ENCODE measurements at places on chromosomes 4 and X. TPM values are rescaled to one million over a fixed set of nuclear protein-coding genes. Genes with fewer than 3 reads are reported as not detected.

The CDKL5 gene
- 5.7 TPM for total RNA-seq

The DCAF8L1 gene
- total RNA-seq = not detected

The PDLIM5 gene
- 99.0 TPM for total RNA-seq

The ADGRL3 gene
- 0.14 TPM for total RNA-seq

The PABPC1L2A gene
- not detected for total RNA-seq

- no peak for DNase-seq
Observed at GRCh38 chr4:147610686-147611085, 6.5 kb upstream of the TMEM184C start.

The RAB41 gene
- not detected for total RNA-seq

DNA sequence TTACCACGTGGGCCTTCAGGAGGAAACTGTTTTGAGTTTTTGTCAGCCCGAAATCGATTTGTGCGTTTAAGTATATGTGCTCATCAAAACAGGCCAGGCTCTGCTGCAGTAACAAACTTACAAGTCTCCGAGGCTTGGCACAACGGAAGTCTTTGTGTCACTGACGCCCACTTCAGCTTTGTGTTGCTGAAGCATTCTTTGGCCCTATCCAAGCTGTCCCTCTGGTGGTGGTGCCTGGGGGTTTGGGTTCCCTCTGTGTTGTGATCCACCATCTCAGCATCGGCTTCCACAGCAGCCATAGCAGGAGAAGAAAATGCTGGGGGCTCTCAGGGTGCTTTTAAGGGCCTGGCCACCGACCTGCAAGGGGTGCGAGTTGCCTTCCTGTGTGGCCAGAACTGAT lies 176.4 kb downstream of the PTTG2 start:
- no peak for DNase-seq

DNA sequence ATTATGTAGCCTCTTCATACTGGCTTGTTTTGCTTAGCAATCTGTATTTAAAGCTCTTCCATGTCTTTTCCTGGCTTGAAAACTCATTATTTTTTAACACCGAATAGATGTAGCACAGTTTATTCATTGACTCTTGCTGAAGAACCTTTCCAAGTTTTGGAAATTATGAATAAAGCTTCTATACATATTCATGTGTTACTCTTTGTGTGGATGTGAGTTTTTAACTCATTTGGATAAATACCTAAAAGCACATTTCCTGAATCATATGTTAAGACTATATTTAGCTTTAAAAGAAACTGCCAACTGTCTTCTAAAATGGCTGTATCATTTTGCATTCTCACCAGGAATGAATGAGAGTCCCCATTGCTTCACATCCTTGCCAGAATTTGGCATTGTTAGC lies 2061.7 kb upstream of the AGA start:
- DNase-seq = no peak

DNA sequence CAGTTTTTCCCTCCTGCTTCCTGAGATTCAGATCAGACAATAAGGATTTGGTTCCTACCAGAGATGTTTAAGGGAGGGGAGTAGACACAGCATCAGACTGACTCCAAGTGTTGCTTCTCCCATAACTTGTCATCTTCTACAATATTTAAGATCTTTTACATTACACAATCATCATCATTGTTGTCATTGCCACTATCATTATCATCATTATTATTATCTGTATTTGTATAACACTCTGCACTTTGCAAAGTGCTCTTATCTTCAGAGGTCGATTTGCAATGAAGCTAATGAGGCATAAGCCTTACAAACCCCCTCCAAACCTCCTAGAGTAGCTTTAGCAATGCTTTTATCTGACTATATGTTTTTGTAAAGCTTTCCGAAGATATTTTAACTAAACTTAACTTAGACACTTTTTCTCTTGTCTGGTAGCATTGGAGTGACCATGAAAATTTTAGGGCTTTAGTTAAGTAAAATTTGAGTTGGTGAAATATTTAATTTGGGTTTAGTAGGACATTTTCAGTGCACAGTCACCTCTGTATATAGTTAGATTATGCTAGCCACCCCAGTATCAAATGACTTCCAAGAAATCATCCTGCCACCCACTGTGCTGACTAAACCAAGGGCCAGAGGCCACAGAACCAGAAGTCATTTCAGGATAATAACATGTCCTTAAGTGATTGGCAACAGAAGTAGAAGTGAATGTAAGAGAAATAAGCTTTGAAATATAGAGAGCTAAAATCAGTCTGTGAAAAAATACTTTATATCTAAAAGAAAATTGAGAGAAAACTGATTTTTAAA lies 124.2 kb upstream of the NRK start:
- DNase-seq = no peak

DNA sequence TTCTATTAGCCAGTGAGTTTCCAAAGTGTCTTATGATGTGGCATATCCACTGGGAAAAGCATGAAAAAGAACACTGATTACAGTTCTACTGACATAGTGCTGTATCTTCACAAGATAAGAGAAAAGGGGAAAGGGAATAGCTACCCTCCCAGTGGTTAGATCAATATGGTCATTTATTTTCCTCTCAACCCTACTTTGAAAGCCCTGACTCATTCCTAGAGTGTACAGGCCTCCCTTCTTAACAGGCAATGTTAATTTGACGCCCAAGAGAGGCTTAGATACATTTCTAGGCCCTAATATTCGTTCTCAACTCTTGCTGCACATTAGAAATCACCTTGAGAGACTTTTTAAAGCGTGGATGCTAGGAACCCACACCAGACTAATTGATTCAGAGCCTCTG lies 20.4 kb upstream of the BRS3 start:
- DNase-seq = no peak

The CACNA1F gene
- total RNA-seq = 0.17 TPM

The SORCS2 gene
- total RNA-seq = 0.47 TPM

- DNase-seq = no peak
Observed at GRCh38 chr4:185920171-185920570, 108.2 kb upstream of the SORBS2 start.

The FGFBP1 gene
- total RNA-seq = 0.09 TPM

- DNase-seq = no peak
Observed at GRCh38 chr4:1516881-1517480, 110.7 kb upstream of the NKX1-1 start.

DNA sequence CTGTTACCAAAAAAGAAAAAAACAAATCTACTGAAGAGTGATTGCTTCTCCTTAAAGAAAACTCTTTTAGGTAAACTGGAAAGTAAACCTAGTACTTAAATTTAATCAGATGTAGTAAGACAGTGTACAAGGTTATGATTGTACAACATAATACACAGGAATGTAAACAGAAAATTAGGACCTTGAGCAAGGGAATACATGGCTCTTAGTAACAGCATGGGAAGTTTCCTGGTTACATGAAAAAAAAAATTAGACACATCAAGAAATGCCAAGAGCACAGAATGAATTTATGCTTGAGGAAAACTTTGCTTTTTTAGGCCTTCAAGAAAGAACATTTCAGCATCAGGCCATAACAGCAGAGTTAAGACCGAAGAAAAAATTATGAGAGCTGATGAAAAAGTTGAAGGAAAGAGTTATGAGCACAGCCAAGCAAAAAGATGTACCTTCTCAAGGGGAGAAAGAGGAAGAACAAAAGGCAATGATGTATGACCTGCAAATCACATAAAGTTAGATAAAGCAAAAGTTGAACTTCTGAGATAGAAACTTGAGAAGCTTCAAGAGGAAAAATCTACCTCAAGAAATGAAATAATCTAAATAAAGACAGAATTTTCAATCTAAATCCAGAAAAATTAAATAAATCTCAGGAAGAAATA lies 311.6 kb downstream of the GALNTL6 start:
- DNase-seq = no peak

The RHOXF2B gene
- total RNA-seq = not detected

DNA sequence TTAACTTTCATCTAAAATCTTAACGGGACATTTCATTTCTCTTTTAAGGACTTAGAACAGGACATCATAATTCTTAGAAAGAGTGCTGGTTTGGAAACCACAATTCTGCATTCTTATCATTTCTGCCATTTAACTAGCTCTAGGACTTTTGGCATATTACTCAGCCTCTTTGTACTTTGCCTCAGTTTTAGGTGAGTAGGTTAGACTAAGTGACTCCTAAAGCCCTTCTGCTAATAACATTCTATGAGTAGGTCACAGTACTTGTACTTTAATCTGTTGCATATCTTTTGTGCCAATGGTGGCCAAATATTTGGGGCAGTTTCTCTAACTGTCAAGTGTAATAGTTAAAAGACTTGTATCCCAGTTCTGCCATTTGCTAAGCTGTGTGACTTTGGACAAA lies 115.4 kb upstream of the NUDT6 start:
- DNase-seq = no peak

- DNase-seq = no peak
Observed at GRCh38 chr4:72564184-72564583, 4.8 kb downstream of the ADAMTS3 start.
